Activated T-cell treated with anti-CD3 and anti-CD28 coated beads for 1 hour (primary cell): ENCODE measurements at places on chromosomes 4 and X.

- no peak for DNase-seq
Measured at GRCh38 chrX:121579016-121579760, 531.8 kb downstream of the GLUD2 start.

DNA sequence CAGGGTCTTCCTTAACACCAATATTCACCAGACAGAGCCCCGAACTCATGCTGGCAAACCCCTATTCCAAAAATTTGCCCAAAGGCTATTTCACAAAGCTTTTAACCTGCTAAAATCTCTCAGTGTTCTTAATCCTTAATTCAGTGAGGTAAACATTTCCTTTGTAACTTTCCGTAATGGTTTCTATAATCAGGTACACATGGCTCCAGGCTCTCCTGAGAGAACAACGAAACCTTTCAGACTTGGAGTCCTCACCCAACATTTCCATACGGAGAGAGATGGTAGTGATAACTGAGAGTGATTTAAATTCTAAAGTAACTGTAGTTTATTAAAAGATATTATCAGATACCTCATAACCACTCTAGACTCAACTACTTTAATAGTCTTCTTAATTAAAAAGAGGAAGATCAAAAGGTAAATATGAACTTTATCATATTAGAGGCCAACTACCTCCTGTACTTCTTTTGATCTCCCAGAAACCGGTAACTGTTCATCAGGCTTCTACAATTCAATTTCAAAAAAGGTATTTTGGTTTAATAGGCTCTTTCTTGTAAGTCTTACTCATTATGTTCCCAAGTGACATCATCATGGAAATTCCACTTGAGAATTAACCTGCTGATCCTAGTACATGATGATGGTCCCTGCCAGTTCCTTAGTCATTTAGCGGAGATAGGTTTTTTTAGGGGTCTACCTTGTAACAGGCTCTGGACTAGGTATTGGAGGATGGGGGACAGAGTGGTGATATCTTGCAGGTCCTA lies 91.4 kb upstream of the UCP1 start:
- DNase-seq = no peak

DNA sequence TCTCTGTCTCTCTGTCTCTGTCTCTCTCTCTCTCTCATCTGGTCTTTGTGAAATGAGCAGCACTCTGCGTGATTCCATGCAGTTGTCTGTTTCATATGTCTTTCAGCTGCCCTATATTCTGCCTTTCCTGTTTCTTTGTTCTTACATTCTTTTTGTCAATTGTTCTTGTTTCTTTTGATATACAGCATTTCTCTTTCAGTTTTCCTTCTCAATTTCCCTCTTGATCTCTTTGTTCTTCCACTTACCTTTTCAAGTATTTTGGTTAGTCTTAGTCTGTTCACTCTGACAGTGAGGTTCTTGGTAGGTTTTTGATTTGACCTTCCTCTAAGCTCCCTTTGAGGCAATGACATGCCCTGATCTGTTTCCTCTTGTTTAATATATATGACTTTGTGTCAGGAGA lies 20.4 kb downstream of the ZNF157 start:
- no peak for DNase-seq

GRCh38 chrX:40368611-40369061 lies 212.1 kb upstream of the ATP6AP2 start:
- DNase-seq = no peak

DNA sequence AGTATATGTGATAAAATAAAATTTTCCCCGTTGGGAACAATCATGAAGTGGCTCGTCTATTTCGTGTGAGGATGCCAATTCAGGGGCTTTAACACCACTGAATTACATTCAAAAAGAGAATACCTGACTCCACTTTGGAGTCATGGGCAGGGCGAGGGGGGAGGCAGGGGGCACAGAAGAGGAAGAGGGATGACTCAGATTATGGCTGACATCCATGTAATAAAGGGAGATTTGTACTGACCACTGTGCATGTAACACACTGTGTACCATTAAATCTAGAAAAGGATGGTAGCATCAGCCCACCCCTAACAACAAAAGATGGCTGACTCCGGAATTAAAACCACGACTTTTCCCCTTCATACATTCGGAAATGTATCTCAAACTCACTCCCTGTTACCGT lies 1.3 kb downstream of the SLC9A7 start:
- DNase-seq = no peak

DNA sequence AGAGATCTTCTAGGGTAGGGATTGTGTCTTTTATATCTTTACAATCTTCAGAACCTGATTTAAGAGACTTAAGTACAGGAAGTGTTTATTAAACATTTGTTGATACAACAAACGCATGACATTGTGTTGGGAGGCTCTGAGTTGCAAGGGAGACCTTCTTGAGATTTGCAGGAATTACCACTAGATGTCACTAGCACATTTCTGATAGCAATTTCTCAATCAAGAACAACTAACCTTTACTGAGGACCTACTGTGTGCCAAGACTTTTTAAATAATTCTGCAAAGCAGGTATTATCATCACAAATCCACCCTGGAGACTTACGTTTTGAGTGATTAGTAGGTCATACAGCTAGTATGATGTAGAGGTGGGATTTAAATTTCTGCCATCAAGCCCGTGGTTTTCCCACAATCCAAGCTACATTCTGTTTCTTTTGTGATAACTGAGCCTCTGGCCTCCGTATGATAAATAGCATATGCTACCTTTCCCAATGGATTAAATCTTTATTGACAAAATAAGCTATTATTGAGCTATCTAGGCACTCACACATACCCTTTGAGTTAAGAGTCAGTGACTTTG lies 986.0 kb downstream of the CCSER1 start:
- no peak for DNase-seq

GRCh38 chrX:49846522-49846921 lies 17.4 kb downstream of the PAGE4 start:
- no peak for DNase-seq

DNA sequence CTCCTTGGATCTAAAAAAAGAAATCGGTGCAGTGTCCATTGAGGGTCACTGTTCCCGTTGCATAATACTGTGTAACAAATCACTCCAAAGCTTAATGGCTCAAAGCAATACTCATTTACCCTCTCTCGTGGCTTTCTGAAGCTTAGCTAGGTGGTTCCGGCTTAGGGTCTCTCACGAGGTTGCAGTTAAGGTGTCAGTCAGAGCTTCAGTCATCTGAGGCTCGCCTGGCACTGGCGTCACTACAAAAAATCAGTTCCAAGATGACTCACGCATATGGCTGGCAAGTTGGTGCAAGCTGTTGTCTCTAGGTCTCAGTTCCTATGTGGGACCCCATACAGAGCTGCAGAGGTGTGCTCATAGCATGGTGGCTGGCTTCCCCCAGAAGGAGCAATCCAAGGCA lies 91.0 kb downstream of the BEND2 start:
- no peak for DNase-seq

DNA sequence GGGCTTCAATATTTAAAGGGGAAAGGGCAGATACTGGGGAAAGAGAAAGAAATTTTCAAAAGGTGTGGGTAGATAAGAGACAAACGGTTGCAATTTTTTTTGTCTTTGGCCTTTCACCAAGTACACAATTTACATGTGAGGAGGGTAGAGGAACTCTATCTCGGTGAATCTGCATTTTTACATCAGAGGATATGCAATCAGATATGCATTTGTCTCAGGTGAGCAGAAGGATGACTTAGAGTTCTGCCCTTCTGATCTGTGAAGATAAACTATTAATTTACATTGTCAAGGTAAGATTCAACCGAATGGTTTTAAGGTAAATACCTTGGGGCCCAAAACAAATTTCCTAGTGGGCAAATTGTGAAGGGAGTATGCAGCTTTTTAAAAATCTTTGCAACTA lies 169.9 kb downstream of the COX18 start:
- no peak for DNase-seq

GRCh38 chrX:45768666-45769236 lies 568.1 kb upstream of the DIPK2B start:
- DNase-seq = no peak

DNA sequence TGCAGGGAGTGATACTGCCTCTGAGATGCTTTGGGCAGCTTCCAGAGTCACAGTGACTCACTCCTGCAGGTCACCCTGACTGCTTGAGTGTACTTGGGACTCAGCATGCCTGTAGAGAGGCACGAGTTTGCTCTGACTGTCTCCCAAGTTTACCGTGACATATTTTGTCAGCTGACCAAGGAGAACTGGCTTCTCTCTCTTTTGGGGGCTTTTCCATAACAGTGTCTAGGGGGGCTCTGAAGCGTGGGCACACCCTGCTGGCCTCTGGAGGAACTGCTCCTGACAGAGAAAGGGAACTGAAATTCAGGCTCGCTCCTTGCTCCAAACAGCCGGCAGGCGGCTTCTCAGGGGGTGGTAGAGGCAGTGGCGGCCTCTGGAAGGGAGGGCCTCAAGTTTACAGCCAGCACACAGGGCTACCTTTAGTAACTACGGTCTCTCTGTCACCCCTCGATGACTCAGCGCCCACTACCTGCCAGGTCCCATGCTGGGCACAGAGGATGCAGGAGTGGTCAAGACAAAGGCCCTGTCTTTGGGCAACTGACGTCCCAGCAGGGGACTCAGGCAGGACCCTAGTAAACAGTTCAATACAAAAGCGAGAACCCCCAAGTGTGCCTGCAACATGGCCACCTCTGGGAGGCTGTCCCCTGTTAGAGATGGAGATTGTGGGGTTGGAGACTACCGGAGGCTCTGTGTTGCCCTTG lies 17.8 kb downstream of the ZNF185 start:
- no peak for DNase-seq

DNA sequence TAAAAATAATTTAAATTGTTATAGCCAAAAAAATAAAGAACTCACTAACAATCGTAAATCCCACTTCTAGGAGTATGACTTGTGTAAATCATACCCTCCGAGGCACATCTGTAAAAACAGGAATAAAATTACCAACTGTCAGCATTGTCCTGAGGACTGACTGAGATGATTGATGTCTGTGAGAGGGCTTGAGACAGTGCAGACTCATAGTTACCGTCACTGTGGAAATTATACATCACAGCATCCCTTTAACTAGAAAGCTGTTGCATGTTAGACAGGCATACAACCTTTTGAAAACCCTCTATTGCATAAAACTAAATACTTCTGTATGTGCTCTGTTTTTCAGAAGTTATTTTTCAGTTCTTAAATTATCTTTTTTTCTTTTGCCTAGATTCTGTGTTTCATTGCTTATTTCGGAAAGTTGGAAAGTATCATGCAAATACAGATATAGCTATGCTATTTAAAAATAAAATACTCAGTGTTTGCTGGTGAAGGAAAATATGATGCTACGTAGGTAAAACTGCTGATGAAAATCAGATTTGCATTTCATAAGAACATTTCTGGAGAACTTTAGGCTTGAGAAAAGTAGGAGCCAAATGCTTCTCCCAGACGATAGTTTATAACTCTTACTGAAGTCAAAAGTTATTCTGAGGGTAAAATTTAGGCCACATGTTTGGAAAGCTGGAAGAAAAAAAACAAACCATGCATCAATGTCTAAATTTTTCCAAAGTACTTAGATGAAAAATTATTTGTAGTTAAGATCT lies 13.6 kb upstream of the RBPJ start:
- DNase-seq = no peak

DNA sequence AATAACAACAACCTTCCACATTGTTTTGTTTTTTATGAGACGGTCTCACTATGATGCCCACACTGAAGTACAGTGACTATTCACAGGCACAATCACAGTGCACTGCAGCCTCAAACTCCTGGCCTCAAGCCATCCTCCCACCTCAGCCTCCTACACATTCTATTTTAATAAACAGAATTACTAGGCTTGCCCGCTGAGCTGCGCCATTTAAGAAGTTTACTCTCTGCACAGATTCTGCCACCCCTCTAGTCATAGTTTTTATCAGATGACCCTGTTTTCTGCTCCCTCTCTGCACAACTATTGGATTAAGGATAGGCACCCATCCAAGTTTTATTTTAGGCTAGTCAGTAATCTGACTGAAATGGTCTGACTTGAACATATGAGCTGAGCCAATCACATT lies 11.3 kb upstream of the COX18 start:
- DNase-seq = no peak

- DNase-seq = no peak
Measured at GRCh38 chr4:73311428-73311827, 52.8 kb upstream of the ANKRD17 start.

GRCh38 chr4:30720661-30721184 lies 554 bp downstream of the PCDH7 start:
- no peak for DNase-seq

DNA sequence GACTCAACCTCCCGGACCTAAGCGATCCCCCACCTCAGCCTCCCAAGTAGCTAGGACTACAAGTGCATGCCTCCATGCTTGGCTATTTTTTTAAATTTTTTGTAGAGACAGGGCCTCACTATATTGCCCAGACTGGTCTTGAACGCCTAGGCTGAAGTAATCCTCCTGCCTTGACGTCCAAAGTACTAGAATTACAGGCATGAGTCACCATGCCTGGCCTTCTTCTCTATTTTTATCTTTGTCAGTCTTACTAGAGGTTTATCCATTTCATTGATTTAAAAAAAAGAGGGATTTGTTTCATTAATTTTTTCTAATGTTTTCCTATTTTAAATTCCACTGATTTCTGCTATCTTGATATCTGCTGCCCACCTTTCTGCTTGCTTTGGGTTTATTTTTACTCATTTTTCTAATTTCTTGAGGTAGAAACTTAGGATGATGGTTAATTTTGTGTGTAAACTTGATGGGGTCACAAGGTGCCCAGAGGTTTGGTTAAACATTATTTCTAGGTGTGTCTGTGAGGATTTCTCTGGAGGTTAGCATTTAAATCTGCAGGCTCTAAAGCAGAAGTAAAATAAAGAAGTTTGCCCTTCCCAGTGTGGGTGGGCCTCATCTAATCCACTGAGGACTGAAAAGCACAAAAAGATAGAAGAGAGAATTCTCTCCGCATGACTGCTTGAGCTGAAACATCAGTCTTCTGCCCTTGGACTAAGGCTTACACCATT lies 116.2 kb upstream of the DCLK2 start:
- no peak for DNase-seq

- DNase-seq = no peak
Measured at GRCh38 chr4:146943691-146944375, 1.8 kb downstream of the TTC29 start.

GRCh38 chr4:163523791-163524365 lies 29.4 kb downstream of the TMA16 start:
- no peak for DNase-seq

DNA sequence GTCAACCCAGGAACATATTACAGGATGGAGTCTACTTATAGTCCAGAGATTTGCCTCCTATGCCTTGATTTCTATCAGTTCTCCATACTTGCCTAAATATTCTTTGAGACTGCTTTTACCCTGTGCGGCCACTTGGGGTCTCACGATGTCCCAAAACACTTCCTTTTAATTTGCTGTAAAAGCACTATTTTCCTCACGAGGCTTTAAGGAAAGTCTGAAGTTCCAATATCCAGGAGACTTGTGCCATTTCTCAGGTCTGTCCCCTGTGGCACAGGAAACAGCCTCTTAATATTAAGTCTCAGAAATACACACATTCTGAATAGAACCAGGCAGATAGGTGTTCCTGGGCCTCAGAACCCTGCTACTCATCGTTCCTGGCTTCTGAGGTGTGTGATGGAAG lies 142.9 kb downstream of the TMEM164 start:
- no peak for DNase-seq
